ENCODE measurements at places on chromosomes 6 and 20.

- no peak for DNase-seq
These were observed 98.4 kb upstream of the MAN1A1 start for GRCh38 chr6:119447921-119448320.

DNA sequence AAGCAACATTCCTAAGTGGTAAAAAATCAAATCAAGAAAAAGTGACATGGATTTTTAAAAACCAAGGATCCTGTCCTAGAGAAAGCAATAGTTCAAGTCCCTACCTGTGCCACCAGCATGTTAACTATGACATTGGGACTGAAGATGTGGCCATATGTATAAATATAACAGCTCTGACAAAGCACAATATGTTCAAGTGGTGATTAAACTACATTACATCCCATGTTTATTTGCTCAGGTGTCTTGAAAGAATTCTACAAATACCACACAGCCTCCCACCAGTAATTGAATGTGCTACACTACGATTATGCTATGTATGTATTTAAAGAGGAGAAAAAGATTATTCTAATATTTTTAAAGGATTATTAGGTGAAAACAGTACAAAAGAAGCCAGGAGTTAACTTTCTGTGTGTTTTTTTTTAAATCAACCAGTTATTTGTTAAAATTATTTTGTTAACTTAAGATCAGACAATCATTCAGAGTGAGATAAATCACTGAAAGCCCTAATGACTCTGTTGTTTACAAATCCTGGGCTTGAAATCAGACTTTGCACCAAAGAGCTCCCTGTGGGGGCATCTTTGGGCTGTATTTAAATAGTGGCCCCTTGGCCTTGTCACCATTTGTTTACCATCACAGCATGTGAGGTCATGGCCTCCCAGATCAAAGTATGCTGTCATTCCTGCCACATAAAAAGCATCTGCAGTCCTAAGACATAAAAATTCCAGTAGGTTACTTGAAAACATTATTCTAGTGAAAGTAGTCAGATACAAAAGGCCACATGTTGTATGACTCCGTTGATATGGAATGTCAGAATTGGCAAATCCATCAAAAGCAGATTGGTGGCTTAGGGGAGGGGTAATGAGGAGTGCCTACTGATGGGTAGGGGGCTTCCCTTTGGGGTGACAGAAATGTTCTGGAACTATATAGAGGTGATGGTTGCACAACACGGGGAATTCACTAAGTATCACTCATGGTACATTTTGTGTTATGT, 17.1 kb downstream of the TTLL2 start:
- no peak for DNase-seq

- DNase-seq = no peak
These were observed 114.0 kb downstream of the RCAN2 start for GRCh38 chr6:46377209-46377608.

DNA sequence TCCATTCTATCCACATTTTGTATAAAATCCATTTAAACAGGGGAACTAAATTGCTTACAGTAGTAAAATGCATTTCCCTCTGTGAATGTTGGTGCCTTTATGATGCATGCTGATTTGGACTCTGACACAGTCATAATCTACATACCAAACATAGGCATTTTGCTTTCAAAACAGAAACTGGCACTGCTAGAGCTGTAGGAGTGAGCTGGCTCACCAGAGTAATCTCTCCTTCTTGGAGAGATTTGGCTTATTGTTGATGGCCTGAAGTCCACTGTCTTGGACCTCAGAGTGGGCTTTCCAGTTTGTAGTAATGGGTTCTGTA, 363.2 kb upstream of the FLRT3 start:
- no peak for DNase-seq

- DNase-seq = no peak
These were observed 295.1 kb downstream of the ALDH8A1 start for GRCh38 chr6:134654751-134655150.

GRCh38 chr6:169779092-169779815, 27.8 kb downstream of the ERMARD start:
- DNase-seq = no peak

GRCh38 chr6:72702421-72702820, 80.6 kb downstream of the KCNQ5 start:
- no peak for DNase-seq

DNA sequence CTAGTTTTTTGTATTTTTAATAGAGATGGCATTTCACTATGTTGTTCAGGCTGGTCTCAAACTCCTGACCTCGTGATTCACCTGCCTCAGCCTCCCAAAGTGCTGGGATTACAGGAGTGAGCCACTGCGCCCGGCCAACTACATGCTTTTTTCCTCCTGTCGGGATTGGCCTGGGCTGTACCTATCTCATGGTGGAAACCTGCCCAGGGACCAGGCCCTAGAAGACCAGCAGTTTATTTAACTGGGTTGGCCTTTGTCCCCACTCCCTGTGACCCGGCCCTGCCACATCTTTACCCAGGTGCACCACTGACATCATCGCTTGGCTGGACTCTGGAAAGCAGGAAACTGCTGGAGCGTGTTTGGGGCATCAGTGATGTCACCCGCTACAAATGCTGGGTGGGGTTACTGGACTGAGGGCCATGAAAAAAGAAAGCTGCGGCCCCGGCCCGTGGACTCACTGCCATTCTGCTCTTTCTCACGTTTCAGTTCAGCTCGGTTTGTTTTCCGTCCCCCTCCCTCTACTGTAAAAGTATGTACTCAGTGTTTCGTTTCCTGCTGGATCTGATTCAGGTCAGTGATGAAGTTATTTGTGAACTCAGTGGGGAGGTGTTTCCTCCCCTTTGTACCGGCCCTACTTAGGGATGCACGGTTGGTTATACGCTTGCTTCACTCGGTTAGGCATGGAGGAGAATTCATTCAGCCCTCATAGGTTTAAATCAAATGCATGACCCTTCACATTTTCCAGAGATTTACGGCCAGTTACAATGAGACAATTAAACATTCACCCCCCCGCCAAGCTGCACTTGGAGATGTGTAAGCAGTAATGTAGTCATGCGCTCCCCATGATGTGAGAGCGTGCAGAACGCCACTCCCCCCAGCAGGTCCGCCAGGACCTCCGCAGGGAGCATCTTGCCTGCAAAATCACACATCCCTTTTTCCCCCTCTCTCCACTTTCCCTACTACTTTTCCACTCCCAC, 179.3 kb downstream of the MTHFD1L start:
- DNase-seq = no peak

GRCh38 chr6:30263734-30264133, 50.5 kb upstream of the TRIM26 start:
- DNase-seq = no peak

DNA sequence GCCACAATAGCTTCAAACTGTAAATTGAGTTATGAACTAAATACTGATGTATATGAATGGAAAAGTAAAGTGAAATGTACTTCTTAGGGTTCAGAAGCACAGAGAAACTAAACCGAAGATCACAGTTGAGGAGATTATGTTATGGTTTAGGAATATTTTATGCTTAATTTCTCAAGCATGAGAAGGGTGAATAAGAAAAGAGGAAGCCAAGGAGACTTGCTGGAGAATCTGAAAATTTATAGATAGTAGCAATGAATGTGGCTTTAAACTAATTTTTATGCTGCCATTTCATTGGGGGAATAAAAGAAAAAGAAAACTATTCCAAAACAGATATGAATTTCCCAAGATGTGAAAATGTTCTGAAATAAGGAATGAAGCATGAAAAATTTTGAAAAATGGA, 5.6 kb downstream of the ANKS1A start:
- DNase-seq = no peak

DNA sequence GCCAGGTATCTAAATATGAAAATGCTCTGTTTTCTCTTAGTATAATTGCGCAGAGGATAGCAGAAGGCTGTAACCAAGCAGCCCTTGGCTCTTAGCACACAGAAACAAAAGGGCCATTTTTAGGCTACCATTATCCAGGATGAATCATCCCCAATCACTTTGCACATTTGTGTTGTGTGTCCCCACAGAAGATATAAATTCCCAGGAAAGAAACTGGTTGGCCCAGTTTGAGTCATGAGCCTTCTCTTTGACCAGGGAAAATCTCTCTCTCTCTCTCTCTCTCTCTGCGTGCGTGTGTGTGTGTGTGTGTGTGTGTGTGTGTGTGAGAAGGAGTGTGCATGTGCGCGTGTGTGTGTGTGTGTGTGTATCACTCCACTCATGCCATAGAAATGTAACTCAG, 178.5 kb downstream of the FRK start:
- no peak for DNase-seq

All from GOT3 (cell line).